Kasumi-1 (cell line): ENCODE measurements at places on chromosomes 5 and 9.
A peak's percentile ranks its signal among the peaks of the same experiment; 100 is the strongest.

DNA sequence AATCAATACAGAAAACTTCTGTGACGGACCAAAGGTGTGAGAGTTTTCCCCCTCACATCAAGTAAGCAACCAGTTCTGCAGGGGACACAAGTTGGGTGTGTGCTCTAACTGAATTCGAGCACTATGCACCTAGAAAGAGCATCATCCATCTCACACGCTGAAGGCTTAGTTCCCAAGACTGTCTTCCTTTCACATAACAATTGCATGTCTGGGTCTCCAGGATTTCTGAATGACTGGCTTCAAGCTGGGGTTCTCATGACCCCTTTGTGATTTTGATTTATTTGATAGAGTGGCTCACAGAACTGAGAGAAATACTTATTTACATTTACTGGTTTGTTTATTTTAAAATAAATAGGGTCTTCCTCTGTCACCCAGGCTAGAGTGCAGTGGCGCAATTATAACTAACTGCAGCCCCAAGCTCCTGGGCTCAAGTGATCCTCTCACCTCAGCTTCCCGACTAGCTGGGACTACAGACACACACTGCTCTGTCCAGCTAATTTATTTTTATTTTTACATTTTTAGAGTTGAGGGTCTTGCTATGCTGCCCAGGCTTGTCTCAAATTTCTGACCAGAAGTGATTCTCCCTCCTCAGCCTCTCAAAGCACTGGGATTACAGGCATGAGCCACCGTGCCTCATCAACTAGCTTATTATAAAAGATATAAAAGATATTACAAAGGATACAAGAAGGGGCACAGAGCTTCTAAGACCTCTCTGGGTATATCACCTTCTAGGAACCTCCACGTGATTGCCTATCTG, 316.7 kb upstream of the CDH12 start:
- DNase-seq, result no peak

GRCh38 chr9:81466981-81467380, 222.4 kb downstream of the TLE1 start:
- no peak for DNase-seq

- DNase-seq, result peak; percentile 44
Measured at GRCh38 chr9:122930541-122931225, 629 bp downstream of the ZBTB26 start.

GRCh38 chr5:166719991-166720390, 1571.5 kb upstream of the WWC1 start:
- DNase-seq, result peak; percentile 17

GRCh38 chr9:135902655-135903357, 4.5 kb downstream of the CAMSAP1 start:
- no peak for DNase-seq

GRCh38 chr5:76175821-76176403, 92.7 kb downstream of the SV2C start:
- peak; percentile 55 for DNase-seq

- DNase-seq, result peak; percentile 65
Measured at GRCh38 chr5:143601917-143602333, 198.4 kb upstream of the NR3C1 start.

- peak; percentile 44 for DNase-seq
Measured at GRCh38 chr9:127451858-127452656, 747 bp downstream of the LRSAM1 start.

GRCh38 chr9:98234245-98234825, 21.1 kb downstream of the TBC1D2 start:
- no peak for DNase-seq

DNA sequence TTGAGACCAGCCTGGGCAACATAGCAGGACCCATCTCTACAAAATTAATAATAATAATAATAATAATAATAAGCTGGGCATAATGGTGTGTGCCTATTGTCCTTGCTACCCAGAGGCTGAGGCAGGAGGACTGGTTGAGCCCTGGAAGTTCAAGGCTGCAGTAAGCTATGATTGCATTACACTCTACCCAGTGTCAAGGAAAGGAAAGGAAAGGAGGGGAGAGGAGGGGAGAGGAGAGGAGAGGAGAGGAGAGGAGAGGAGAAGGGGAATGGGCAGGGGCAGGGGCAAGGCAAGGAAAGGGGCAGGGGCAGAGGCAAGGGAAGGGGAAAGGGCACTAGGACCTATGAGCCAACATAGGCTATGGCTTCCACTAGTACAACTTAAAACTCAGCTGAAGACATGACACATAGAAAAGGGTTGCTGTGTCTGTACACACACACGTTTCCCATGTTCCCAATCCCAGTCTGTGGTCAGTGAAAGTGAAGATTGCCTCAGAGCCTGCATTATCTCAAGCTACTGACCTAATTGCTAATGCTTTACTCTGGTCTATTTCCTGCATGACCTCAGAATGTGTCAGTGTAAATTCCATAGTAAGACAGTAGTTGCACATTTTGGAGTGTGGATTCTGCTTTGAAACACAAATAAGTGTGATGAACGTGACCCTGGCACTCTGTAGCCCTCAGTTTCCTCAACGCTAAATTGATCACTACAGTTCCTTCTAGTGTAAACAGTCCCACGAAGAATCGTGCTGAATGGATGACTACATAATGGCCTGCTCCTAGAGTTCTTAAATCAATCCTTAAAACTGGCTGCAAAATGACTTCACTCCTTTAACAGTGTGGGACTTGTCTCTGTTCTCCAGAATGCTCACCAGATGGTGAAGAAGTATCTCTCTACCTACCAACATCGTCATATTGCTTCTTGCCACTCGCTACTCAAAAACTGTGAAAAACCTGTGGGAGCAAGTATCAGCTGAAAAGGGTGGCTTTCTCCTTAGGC, 497.0 kb downstream of the RAB3C start:
- no peak for DNase-seq

DNA sequence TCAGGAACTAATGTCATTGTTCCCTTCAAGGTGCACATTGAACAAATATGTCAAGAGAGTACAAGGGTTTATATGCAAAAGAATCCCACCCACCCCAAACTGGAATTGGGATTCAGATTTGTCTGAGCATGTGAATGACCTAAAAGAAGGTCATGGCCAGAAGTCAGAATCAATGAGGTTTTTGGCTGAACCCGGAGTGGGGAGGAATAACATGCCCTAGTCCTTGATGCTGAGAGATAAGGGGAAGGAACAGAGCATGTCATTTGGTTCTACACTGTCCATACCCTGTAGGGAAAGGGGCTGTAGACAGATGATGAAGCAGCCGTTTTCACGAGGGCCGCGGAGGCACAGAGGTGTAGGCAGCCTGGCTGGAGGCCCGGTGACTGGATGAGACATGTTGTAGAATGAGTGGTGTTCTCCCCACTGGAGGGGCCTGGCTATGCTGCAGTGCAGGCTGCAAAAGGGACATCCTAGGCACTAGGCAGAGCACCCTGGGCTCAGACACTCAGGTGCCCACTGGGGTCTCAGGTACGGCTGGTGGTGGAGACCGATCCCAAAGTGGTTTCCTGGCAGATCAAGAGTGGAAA, 65.9 kb downstream of the ZFAND5 start:
- DNase-seq, result no peak

- DNase-seq, result peak; percentile 39
Measured at GRCh38 chr5:172833686-172834414, at the start of gene ERGIC1. TSS of gene ERGIC1 (plus strand) at chr5:172834251. CDS start at chr5:172834414, 163 bp downstream.

- no peak for DNase-seq
Measured at GRCh38 chr5:168714046-168714445, 134.9 kb upstream of the PANK3 start.

- no peak for DNase-seq
Measured at GRCh38 chr5:186091-187041, 4.9 kb upstream of the LRRC14B start.

GRCh38 chr5:120684213-120684612, 220.1 kb downstream of the PRR16 start:
- no peak for DNase-seq

DNA sequence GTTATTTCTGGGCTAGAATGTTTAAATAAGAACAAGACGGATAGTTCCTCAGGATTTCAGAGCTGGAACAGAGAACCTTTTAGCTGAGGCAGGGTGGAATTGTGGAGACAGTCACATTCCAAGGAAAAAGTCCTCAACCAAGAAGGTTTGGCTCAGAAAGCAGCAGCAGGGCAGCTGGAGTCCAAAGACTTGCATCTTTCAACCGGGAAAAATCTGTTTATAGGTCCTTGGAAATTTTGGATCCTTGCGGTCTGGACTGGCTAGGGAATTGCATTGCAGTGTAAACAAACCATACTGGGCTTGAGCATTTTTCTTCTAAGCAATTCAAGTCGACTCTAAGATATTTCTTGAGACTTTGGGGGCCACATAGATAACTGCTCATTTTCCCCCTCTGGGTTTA, 40.8 kb upstream of the HMHB1 start:
- DNase-seq, result no peak

DNA sequence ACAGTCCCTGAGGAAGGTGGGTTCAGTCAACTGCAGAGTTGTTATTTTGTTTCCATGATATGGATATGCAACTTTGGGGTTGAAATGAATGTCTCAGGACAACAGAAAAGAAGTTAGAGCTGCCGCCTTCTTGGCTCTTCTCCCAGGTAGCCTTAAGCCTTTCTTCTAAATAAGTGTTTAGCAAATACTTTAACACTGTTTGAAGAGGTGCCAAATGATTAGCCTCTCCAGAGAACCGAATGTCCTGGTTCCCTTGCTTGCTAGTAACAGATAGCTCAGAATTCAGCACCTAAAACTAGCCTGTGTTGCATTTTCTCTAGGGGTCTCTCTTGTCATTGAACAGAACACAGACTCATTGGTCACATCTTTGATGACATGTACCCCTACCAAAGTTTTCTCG, 127.7 kb upstream of the PIK3R1 start:
- no peak for DNase-seq

DNA sequence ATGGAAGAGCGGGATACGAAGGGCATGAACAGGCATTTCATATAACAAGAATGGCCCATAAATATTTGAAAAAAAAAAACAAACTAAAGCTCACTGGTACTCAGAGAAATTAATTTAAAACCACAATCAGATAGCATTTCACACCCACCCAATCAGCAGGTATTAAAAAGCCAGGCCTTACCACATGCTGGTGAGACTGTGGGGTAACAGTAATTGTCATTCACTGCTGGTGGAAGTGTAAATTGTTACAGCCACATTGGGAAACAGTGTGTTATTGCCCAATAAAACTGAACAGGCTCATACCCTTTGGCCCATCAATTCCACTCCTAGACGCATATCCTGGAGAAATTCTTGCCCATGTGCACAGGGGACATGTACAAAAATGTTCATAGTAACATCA, 66.0 kb downstream of the PLAC8L1 start:
- DNase-seq, result no peak

GRCh38 chr9:36402536-36402935, 2.5 kb upstream of the RNF38 start:
- no peak for DNase-seq

DNA sequence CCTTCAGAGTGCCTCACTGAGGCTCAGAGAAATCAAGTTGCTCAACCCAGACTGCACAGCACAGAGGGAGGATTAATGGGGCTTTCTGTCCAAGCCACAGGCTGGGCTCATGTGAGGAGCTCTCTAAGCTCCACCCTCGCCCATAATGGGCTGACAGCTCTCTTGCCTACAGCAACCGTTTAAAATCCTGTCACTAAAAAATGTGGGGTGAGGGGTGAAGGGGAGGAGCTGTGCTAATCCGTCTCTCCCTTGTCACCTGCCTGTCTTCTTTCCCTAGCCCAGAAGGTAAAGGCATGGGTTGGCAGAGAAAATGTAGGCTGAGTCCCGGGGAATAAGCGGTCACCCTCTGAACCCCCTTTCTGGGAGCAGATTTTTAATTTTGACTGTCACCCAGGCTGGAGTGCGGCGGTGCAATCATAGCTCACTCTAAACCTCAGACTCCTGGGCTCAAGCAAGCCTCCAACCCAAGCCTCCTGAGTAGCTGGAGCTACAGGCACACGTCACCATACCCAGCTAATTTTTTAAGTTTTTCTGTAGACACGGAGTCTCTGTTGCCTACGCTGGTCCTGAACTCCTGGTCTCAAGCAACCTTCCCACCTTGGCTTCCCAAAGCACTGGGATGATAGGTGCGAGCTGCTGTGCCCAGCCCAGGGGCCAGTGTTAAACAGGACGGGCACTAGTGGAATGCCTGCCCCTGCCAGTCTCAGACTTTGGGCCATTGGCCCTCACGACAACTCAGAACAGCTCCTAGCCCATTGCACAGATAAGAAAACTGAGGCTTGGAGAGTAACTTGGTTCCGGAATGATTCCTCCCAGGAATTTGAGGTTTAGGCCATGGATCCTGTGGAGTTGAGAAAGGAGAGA, 89.5 kb downstream of the LMX1B start:
- DNase-seq, result no peak

- DNase-seq, result peak; percentile 49
Measured at GRCh38 chr5:174935854-174936474, 211.6 kb downstream of the MSX2 start.

GRCh38 chr5:173789031-173789920, 98.9 kb upstream of the CPEB4 start:
- no peak for DNase-seq

DNA sequence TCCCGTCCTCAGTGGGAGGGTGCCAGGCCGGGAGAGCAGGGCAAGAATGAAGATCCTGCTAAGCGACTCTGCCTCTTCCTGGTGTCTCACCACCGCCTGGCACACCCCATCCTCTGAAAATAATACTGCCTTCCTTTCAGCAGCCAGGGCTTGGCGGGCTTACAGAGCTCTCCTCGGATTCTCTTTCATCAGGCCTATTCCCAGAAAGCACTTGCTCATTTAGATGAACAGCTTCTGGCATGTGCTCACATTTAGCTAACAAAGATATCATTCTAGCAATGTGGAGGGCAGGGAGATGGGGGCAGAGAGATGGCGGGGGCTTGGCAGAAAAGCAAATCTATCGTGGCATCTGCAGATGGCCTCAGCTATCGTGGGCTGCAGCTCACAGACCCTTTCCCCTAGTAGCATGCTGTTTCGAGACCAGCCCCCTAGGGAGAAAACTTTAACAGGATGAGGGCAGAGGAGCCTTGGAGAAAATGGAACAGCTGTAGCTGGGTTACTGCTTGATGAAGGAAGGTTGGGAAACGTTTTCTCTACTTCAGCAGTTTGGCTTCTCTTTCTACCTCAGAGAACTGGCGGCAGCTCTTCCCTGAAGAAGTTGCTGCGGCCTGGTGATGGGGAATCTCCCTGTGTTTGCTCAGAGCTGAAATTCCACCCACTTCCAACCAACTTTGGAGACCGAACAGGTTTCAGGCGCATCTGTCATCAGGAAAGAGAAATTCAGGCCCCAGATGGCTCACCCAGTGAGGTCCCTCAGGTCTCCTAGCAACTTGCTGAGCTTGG, 102.1 kb downstream of the TMEM174 start:
- no peak for DNase-seq

- DNase-seq, result peak; percentile 96
Measured at GRCh38 chr9:88781628-88782391, 209.5 kb upstream of the S1PR3 start.

DNA sequence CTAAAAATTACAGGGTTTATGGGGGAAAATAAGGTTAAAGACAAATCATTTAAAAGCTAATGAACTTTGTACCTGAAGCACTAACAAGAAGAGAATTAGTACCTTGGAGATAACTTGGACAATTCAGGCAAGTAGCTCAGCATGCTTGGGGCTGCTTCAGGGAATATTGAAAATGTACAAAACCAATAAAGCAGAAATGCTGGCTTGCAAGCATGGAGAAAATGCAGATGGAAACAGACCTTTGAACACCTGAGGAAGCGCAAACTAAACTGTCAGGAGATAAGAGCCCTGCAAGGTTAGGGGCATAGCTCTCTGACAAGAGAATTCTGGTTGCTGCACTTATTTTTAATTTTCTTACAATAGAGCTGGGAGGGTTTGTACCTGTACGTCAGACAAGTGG, 42.6 kb upstream of the C5orf47 start:
- DNase-seq, result no peak
